ENCODE measurements at places on chromosomes 7 and 10. TPM values are rescaled to one million over a fixed set of nuclear protein-coding genes. Genes with fewer than 3 reads are reported as not detected.

GRCh38 chr10:6200440-6200733 is 2.3 kb upstream of the PFKFB3 start:
- peak overlapping the region; percentile 74 for H3K4me3 ChIP-seq
- no peak for DNase-seq
- H3K4me1 ChIP-seq = peaks cover 29% of the 10 kb centered on the region
- H3K36me3 ChIP-seq = no peaks in the 10 kb centered on the region
- H3K27ac ChIP-seq = no peak overlapping the region

- H3K4me3 ChIP-seq = no peak overlapping the region
- peaks cover 53% of the 10 kb centered on the region for H3K36me3 ChIP-seq
- no peaks in the 10 kb centered on the region for H3K27me3 ChIP-seq
Observed at GRCh38 chr7:158796667-158797066, 32.6 kb downstream of the ESYT2 start.

DNA sequence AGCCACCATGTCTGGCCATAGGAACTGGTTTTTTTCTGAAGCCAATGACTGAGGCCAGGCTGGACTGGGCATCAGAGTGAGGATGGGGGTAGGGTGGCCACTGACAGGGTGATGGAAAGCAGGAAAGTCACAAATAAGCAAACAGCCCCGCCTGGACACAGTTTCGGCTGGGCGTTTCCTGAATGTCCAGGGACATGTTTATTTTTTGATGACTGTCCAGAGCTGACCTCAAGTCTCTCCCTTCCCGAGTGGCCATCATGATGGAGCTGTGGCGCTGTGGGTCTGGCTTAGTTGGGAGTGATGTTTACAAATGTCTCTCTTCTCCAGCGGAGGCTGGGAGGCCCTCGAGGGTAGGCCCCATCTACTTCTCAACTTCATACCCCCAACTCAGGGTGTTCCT is 37.1 kb upstream of the COMTD1 start:
- no peaks in the 10 kb centered on the region for H3K4me1 ChIP-seq
- no peak overlapping the region for H3K27ac ChIP-seq
- no peak overlapping the region for H3K4me3 ChIP-seq
- no peak for DNase-seq

GRCh38 chr7:118312966-118313365 is 88.5 kb downstream of the ANKRD7 start:
- no peaks in the 10 kb centered on the region for H3K27me3 ChIP-seq
- no peaks in the 10 kb centered on the region for H3K4me1 ChIP-seq
- H3K36me3 ChIP-seq = no peaks in the 10 kb centered on the region
- no peak overlapping the region for H3K27ac ChIP-seq

GRCh38 chr10:127094984-127095383 is 101.4 kb downstream of the INSYN2A start:
- H3K4me1 ChIP-seq = no peaks in the 10 kb centered on the region
- H3K27ac ChIP-seq = no peak overlapping the region
- no peak for DNase-seq
- H3K4me3 ChIP-seq = no peak overlapping the region
- H3K36me3 ChIP-seq = no peaks in the 10 kb centered on the region

- no peak overlapping the region for H3K27ac ChIP-seq
- no peaks in the 10 kb centered on the region for H3K36me3 ChIP-seq
- H3K27me3 ChIP-seq = no peaks in the 10 kb centered on the region
- no peak overlapping the region for H3K4me3 ChIP-seq
Observed at GRCh38 chr10:105783936-105784483, 1142.9 kb downstream of the SORCS3 start.

DNA sequence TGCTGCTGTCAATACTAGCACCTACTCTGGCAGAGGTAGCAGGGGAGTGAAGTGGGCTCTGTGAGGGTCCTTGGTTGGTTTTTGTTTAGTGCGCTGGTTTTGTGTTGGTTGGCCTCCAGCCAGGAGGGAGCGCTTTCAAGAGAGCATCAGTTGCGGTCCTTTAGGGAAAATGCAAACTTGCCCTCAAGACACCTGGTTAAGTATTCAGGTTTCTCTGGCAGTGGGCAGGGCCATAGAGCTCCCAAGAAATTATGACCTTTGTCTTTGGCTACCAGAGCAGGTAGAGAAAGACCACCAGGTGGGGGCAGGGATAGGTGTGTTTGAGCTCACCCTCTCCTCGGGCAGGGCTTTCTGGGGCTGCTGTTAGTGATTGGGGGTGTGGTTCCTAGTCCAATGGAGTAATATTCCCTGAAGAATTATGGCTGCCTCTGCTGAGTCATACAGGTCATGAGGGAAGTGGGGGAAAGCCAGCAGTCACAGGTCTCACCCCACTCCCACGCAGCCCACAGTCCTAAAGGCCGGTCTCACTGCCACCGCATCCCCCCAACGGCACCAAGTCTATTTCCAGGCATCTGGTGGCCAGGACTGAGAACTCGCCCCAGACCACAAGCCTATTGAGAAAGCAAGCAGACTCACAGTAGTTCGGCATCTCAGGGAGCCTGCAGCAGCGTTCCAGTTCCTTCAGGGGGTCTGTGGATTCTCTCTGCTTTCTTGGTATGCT is 280.5 kb downstream of the SFMBT2 start:
- no peak for DNase-seq
- no peaks in the 10 kb centered on the region for H3K27me3 ChIP-seq
- H3K27ac ChIP-seq = no peak overlapping the region
- H3K4me3 ChIP-seq = no peak overlapping the region

DNA sequence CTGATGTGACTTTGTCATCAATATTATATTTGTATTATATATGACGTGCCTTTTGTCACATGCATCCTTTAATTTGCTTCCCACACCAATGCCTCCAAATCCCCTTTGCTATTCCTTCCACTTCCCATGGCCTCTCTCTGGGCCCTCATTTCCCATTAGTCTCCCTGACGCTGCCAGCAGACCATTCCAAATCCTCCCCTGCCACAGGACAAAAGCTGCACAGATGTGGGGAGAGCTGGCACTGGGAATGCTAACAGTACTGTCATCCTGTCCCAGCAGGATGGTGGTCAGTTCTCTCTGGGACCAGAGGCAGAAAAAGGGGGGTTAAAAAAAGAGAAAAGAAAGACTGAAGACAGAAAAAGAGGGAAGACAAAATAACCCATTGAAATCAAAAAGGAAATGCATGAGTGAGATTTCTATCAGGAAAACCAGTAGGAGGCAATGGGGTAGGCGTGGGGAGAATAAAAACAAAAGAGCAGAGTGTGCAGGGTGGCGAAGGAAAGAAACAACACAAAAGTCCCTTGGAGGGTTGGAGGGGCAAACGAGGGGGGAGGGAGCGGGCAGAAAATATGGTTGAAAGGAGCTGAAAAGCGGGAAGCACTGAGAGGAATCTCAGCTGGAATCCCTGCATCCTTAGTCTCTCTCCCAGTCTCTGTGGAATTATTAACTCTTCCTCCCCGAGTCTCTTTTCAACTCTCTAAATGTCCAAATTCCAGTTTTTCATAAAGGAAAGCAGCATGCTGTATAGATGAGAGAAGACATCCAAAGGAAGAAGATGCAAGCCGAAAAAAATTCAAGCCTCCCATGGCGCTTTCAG is 59.2 kb upstream of the PTN start:
- no peak overlapping the region for H3K27ac ChIP-seq
- no peaks in the 10 kb centered on the region for H3K4me1 ChIP-seq
- no peaks in the 10 kb centered on the region for H3K36me3 ChIP-seq
- H3K27me3 ChIP-seq = no peaks in the 10 kb centered on the region
- DNase-seq = no peak

DNA sequence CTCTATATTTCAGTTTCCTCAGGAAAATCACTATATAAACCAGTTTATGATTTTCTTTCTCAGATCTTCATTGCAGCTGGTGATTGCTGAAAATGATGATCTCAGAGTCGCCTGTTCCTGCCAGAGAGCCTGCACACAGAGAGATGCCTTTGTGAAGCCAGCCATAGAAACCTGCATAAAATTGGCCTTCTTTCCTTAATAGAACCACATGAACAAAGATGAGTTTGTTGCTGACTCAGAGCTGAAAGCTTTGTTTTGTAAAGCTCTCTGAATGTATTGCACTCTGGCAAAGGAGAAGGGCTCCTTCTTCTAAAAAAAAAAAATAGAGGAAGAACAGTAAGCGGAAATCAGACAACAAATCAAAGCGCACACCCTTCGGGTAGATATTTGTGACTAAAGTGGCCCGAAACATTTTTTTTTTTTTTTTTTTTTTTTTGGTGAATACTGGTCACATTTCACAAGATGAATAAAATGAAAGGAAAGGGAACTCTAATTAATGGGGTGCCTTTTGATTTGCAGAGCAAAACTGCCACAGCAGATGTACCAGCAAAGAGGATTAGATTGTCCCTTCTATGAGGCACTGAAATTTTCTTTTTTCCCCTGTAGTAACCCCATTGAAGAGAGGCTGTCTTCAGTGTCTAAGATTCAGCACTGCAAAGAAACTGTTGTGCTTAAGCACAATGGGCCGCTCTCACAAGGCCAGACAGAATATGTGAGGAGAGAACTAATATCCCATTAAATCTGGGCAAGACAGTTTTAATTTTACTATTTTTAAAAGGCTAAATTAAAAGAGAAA is 75.1 kb upstream of the PTPRZ1 start:
- no peak for DNase-seq
- H3K36me3 ChIP-seq = no peaks in the 10 kb centered on the region
- H3K4me3 ChIP-seq = no peak overlapping the region
- H3K27ac ChIP-seq = no peak overlapping the region
- H3K4me1 ChIP-seq = no peaks in the 10 kb centered on the region

GRCh38 chr7:72444026-72444776 is 32.1 kb upstream of the CALN1 start:
- no peaks in the 10 kb centered on the region for H3K4me1 ChIP-seq
- DNase-seq = no peak
- no peak overlapping the region for H3K27ac ChIP-seq
- H3K27me3 ChIP-seq = no peaks in the 10 kb centered on the region
- H3K36me3 ChIP-seq = no peaks in the 10 kb centered on the region

GRCh38 chr10:90798482-90798881 is 59.4 kb downstream of the HTR7 start:
- no peak for DNase-seq
- H3K36me3 ChIP-seq = no peaks in the 10 kb centered on the region
- H3K4me3 ChIP-seq = no peak overlapping the region
- no peak overlapping the region for H3K27ac ChIP-seq
- no peaks in the 10 kb centered on the region for H3K27me3 ChIP-seq

DNA sequence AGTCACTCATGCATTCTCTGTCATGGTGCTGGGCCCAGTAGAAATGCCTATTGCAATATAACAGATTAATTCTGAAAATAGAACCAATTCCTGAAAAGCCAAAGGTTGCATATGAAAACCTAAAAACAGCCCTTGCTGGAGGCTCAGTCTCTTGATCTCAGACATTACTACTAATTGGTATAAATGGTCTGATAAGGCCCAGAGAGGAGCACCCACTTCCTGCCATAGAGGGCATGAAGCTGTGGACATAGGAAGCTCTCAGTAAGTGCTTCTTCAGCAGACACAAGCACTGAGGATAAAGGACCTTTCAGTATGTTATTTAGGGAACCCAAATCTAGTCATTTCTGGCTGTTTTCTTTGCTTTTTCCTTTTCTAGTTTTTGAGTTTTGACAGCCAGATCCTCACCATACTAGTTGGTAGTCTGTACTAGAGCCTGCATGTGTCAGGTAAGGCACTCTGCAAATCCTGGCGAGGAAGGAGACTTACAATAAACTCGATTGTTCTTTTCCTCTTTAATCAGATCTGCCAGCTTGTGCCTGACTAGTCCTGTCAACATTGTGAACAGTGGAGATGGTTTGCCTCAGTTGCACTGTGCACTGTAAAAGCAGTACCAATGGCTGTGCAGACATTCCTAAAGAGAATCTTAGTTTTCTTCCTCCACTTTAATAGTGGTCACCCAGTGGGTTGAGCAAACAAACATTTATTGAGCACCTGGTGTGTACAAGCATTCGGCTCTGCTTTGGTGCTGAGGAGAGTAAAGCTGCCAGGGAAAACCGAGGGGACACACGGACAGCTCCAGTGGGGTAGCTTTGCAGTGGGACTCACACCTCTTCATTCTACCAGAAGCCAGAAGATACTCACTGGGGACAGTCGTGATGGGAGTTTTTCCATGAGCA is 140.9 kb downstream of the CHN2 start:
- H3K27ac ChIP-seq = no peak overlapping the region
- H3K36me3 ChIP-seq = no peaks in the 10 kb centered on the region
- H3K4me1 ChIP-seq = peaks cover 4% of the 10 kb centered on the region
- H3K4me3 ChIP-seq = no peak overlapping the region
- no peak for DNase-seq

DNA sequence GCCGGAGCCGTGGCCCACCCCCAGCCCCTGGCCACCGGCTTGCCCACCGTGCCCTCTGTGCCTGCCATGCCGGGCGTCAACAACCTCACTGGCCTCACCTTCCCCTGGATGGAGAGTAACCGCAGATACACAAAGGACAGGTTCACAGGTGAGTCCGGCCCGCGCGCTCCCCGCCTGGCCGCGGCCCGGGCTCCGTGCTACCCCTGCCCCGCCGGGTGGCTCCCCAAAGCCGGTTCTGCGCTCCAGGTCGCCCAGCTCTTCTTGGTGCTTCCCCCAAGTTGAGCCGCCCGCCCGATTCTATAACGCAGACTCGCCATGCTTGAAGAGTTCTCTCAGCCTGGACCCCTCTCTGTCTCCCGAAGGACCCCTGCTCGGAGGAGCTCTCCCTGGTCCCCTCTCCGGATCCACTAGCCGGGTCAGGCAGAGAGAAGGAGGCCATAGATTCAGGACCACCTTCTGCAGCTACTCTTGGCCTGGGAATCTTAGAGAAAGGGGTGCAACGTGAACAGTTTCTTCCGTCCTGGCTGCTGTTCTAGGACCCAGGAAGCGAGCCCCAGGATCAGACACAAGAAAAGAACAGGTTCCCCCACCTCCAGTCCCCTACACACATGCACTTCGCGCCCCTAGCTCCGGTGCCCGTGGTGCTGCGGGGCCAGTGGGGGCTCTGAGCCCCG is 999 bp downstream of the TLX1 start:
- peak; percentile 49 for DNase-seq
- H3K27ac ChIP-seq = no peak overlapping the region
- H3K4me3 ChIP-seq = no peak overlapping the region
- H3K27me3 ChIP-seq = peaks cover 70% of the 10 kb centered on the region
- H3K4me1 ChIP-seq = peaks cover 69% of the 10 kb centered on the region

- H3K4me1 ChIP-seq = no peaks in the 10 kb centered on the region
- no peak overlapping the region for H3K4me3 ChIP-seq
- no peaks in the 10 kb centered on the region for H3K36me3 ChIP-seq
Observed at GRCh38 chr10:131178521-131179331, 132.8 kb downstream of the TCERG1L start.

GRCh38 chr7:1697499-1698125 is 27.5 kb downstream of the ELFN1 start:
- H3K27me3 ChIP-seq = peaks cover 11% of the 10 kb centered on the region
- no peak overlapping the region for H3K27ac ChIP-seq
- H3K4me1 ChIP-seq = no peaks in the 10 kb centered on the region
- no peaks in the 10 kb centered on the region for H3K36me3 ChIP-seq
- no peak for DNase-seq

RBP3 gene
- total RNA-seq = not detected

ADRA2A gene
- not detected for total RNA-seq

POU6F2 gene
- 0.53 TPM for total RNA-seq

ARMC3 gene
- not detected for total RNA-seq

VSTM4 gene
- total RNA-seq = not detected

FAM25A gene
- not detected for total RNA-seq

NPTX2 gene
- not detected for total RNA-seq

ARHGAP19 gene
- 21.7 TPM for total RNA-seq

MAT1A gene
- not detected for total RNA-seq

CDC123 gene
- 62.0 TPM for total RNA-seq

OLAH gene
- total RNA-seq = not detected

FAM13C gene
- total RNA-seq = not detected

OPALIN gene
- total RNA-seq = not detected

HPSE2 gene
- total RNA-seq = not detected
